Activated naive CD4-positive, alpha-beta T cell (primary cell): ENCODE measurements at places on chromosomes 12 and 14.

- no peak for DNase-seq
These were observed 199.8 kb downstream of the LRFN5 start for GRCh38 chr14:41806366-41806975.

- no peak for DNase-seq
These were observed 77.7 kb downstream of the SLC15A4 start for GRCh38 chr12:128745772-128746689.

DNA sequence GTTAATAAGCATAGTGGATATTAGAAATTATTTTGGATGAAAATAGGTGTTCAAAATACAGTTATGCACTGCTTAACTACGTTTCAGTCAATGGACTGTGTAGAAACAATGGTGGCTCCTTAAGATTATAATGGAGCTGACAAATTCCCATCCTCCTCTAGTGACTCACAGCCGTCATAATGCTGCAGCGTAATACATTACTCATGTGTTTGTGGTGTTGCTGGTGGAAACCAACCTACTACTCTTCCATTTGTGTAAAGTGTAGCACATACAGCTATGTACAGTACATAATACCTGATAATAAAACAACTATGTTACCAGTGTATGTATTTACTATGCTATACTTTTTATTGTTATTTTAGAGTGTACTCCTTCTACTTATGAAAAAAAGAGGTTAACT, 111.2 kb upstream of the TMCC3 start:
- no peak for DNase-seq

- DNase-seq: no peak
These were observed 251.3 kb upstream of the RPL10L start for GRCh38 chr14:46902837-46903236.

- no peak for DNase-seq
These were observed 1023.0 kb upstream of the ATXN7L3B start for GRCh38 chr12:73514672-73515071.

DNA sequence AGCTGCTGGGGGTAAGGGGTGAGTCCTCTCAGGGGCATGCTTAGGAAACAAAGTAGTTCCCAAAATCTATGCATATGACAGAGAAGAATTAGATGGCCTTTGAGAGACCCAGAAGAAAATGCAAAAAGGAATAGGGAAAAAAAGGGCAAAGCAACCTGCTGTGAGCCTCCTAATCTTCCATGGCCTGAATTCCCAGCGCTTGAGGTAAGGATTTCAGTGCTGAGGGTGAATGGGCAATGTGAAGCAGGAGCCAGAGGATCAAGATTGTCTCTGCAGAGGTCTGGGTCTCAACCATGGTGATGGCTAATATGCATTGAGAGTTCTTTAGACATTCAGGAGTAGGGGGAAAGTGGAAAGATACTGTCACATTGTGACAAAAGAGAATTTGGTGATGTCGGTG, 31.5 kb downstream of the GPR65 start:
- no peak for DNase-seq

GRCh38 chr14:67331368-67332125, 28.1 kb downstream of the ATP6V1D start:
- DNase-seq: no peak

- DNase-seq: no peak
These were observed 61.0 kb upstream of the ZDHHC17 start for GRCh38 chr12:76702946-76703345.

GRCh38 chr12:96770219-96771102, 136.6 kb upstream of the NEDD1 start:
- DNase-seq: no peak

GRCh38 chr14:88002421-88003075, 2.4 kb upstream of the GPR65 start:
- DNase-seq: no peak

- DNase-seq: no peak
These were observed 2.6 kb downstream of the BMP4 start for GRCh38 chr14:53953828-53954550.

GRCh38 chr12:103930787-103931735, 851 bp downstream of the HSP90B1 start:
- DNase-seq: no peak

GRCh38 chr12:2588345-2588744, 206.4 kb upstream of the FKBP4 start:
- no peak for DNase-seq

DNA sequence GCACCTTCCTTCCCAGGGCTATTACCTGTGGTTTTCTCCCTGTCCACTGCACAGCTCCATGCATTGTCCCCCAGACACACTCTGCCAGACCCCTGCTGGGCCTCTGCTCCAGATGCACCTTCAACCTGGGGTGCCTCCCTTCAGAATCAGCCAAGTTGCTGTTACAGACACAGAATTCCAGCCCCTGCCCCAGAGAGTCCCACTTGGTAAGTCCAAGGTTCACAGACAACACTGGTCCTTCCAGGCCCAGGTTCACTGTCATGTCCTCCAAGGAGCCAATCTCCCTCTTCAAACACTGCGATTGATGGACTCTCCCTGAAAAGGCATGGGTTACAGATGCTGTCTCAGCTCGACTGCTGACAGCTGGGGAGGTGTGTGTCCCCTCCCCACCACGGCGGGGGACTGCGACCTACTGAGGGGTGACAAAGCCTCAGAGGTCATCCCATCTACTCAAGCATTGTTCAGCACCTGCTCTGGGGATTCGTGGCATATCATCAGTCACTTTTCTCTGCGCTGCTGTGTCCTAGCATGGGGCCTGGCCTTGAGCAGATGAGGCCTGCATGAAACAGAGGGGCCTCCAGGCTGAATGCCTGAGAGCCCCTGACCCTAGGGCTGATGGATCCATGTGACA, 24.3 kb downstream of the CALM1 start:
- no peak for DNase-seq

DNA sequence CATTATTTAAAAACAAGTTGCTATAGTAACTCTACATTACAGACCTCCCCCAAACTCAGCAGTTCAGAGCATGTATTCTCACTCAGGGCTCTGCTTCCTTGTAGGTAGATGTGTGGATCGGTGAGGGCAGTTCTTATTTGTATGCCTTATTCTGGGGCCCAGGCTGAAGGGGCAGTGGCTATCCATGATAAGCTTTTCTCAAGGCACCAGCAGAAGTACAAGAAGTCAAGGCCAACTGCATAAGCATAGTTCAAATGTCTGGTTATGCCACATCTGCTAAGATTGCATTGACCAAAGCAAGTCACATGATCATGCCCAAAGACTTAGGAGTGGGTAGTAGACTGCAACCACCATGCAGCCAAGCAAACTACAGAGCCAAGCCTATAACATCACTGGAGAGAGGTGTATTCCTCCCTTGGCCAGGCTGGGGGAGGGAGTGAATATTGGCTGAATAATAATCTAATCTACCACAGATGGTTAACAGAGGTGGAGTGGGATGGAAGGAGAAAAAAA, 4.6 kb downstream of the PSEN1 start:
- no peak for DNase-seq

GRCh38 chr14:53306267-53306721, 153.2 kb upstream of the DDHD1 start:
- DNase-seq: no peak

- DNase-seq: no peak
These were observed 1037.3 kb upstream of the FLRT2 start for GRCh38 chr14:84492685-84493084.

DNA sequence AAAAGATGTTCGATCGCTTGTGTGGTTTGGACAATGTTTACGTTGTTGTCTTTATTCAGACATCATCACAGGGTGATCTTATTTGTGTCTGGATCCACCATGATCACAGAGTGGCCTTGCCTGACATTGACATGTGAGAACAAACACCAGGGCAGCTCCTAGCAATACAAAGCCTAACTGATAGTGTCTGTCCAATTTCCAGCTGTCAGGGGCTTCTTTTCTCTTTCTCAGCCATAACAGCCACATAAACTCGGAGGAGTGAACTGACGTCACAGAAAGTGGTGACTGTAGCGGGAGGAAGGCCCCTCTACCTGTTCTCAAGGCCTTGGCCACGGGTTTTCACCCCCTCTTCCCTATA, 5.8 kb upstream of the SLC6A13 start:
- DNase-seq: no peak

GRCh38 chr14:95307402-95308041, 12.2 kb downstream of the CLMN start:
- no peak for DNase-seq

GRCh38 chr12:4148418-4149056, 125.0 kb upstream of the CCND2 start:
- DNase-seq: no peak

GRCh38 chr14:93464271-93464670, 33.5 kb downstream of the UNC79 start:
- no peak for DNase-seq

DNA sequence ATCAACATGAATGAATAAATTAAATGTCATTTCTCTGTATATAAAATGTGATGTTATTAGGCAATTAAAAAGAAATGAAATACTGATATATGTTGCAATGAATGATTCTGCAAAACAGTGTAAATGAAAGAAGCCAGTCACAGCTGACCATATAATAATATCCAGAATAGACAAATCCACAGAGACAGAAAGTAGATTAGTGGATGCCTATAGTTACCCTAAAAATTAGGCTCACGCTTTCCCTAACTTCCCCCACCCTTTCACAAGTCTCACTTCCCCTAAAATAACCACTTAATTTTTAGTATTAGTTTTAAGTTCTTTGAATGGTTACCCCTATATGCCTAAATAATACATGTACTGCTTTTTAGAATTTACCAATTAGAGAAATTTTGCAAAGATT, 348.9 kb upstream of the FAR2 start:
- no peak for DNase-seq

DNA sequence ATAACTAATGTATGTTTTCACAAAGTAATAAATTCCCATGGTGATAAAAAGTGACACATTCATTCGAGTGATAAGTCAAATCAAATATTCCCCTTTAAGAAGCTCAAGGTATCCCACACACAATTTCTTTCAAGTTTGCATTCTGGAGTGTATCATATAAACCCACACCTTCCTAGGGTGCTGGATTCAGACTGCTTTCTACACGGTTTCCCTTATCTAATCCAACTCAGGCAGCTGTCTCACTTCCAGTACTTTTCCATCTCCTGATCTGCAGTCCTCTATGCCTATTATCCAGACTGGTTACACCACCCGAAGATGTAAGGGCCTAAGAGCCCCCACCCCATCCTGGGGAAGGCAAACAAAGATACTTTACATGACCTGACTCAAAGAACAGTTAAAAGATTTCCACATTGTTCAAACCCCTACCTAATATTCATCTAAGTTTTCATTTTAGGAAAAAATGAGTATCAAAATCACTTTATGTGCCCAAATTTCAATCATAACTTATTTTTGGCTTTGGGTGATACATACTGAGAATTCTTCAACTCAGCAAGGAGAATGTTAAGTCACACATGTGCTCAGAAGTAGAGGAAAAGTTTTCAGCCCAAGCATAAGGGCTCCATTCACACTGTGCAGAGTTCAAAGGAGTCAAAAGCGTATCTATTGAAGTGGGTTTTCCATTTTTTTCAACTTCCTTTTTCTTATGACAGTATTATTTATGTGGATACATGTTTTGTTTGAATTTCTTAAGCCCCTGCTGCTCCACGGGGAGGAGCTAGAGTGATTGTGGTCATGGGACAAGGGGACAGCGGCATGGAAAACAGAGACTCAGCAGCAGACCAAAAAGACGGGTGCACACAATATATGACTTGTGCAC, 41.8 kb downstream of the CORO1C start:
- DNase-seq: no peak

GRCh38 chr14:71168564-71169427, 261.5 kb downstream of the PCNX1 start:
- DNase-seq: no peak

- DNase-seq: no peak
These were observed 84.6 kb downstream of the ARL6IP4 start for GRCh38 chr12:123064885-123065619.

DNA sequence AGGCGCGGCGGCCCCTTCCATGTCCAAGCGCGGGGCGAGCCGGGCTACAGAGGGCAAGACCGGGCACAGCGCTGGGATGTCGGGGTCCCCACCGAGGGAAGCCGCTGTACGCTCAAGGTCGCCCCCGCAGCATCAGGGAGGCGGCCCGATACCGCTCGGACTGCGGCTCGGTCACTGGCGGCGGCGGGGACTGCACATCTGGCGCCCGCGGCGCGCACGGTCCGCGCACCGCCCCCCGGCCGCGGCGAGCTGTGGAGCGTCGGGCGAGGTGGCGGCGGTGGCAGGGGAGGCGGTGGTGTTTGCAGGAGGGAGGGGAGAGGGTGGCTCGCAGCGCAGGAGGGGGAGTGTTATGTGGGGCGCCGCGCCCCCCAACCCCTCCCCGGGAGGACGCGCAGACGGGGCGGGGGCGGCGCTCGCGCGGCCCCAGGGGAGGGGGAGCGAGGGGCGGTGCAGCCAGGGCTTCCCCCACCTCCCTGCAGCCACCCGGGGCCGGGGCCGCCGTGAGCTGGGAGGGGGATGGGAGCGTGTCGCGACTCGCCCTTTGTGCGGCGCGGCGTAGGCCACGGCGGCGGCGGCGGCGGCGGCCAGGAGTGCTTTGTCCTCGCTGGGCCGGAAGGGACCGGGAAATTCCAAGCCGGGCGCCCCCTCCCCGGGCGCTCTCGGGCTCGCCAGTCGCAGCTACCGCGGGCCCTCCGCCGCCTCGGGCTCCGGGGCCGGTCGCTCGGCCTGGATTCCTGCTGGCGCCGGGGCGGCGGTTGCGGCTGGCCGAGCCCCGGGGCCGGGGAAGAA, at the start of gene NUAK1:
NUAK1 (minus strand) TSS at position 322 of the 789 bp plus-strand sequence; CDS start at position 21, 301 bp downstream.
- peak; percentile 9 for DNase-seq

- no peak for DNase-seq
These were observed 57.0 kb upstream of the PNMA1 start for GRCh38 chr14:73770977-73771847.

- DNase-seq: peak; percentile 65
These were observed 448.5 kb downstream of the TMEM121 start for GRCh38 chr14:105974902-105975301.

DNA sequence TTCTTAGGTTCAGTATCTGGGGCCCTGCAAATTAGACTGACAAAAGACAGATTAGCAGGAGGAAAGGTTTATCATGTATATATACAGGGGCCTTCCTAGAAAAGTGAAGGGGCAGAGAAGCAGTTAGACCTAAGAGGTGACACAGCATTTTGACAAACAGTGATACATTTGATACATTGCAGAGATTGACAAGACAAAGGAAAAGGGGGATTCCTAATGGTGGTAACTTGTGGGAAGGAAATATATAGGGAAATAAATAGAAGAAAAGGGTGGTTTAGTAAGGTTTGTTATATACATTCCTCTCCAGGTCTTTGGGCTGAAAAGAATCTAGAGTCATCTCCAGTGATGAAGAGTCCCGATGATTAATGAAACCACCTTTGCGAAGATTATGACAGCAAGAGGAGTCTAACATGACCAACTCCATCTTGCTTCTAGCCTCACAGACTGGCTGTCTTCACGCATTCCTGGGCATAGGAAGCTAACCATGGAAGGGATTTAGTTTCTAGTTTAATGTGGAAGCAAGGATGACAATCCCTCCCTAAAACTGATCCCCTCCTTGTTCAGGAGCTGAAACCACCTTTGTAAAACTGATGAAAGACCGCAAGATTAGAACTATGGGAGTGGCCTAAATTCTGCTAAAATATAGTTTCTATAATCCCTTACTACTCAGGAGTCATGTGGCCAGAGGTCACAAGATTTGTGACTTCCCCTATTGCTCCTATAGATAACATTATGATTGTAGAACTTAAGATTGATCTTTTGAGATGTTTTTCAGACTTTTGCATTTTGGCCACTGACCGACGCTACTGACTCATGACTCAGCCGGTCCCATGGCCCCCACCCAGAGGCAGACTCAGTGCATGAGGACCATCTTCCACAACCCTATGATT, 31.1 kb upstream of the CPM start:
- no peak for DNase-seq
